ENCODE measurements at places on chromosomes 7 and 10.
A peak's percentile ranks its signal among the peaks of the same experiment; 100 is the strongest.

DNA sequence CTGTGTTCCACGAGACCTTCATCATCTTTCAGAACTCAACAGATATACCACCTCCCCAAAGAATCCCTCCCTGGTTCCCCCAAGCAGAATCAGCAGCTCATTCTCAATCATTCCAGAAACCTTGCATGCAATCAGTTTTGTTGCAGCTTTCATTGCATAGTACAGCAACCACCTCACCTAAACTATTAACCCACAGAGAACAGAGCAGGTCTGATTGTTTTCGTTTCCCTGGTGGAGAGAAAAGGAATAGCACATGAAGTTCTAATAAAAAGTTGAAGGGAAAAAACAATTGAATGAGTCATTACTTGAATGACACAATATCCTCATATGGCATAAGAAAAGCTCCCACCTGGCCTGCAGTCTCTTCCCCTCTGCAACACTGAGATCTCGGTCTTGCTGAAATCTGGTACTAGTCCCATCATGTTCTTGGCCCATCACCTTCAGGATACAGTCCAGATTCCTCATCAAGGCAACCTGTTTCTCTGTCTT is 147.1 kb upstream of the GDF10 start:
- no peak for DNase-seq

GRCh38 chr7:114087653-114088469 is 169.1 kb upstream of the PPP1R3A start:
- no peak for DNase-seq

DNA sequence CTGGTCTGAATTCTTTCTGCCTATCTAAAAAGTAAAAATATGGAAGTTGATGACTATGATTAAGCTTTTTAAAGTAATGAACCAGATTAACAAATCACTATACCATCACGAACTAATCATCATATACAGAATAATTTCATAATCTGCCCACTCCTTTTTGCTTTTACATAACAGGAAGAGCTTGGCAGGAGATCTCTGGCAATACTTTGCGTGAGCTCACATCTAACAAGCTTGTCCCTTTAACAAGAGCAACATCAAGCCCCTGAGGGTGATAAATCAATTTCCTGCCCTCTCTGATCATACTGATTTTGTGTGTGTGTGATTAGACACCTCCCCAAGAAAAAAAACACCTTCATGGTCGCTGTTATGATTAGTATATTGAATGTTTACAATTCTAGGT is 143.5 kb upstream of the ASAH2 start:
- no peak for DNase-seq

DNA sequence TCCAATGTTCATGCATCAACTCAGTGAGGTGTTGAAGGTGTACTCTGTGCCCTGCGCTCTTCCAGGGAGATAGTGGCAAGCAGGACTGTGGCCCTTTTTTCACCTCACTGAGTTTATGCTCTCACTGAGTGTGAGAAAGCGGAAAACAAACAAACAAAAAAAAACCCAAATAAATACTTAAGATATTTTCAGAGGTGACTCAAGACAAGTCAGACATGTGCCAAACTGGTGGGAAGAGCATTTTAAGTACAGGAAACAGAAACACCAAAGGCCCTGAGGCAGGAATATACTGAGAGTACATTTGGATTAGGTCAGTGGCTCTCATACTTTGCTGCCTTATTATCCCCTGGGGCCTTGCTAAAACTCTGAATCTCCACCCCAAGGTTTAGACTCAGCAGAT is 111.9 kb upstream of the IGFBP3 start:
- no peak for DNase-seq

DNA sequence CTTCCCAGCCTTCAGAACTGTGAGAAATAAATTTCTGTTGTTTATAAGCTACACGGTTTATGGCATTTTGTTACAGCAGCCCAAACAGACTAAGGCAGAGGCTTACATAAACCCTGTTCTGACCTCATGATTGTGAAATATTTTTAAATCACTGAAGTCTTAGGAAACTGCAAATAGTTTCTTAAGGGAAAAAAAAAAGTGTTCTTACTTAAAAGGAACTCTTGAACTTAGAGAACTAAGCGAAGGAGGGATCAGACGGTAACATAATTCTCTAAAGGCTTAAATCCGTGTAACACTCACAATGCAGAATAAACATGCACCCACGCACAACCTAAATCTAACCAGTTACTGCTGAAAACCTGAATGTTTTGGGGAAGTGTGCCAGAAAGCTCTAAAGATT is 749.1 kb upstream of the LRRTM3 start:
- DNase-seq: no peak

DNA sequence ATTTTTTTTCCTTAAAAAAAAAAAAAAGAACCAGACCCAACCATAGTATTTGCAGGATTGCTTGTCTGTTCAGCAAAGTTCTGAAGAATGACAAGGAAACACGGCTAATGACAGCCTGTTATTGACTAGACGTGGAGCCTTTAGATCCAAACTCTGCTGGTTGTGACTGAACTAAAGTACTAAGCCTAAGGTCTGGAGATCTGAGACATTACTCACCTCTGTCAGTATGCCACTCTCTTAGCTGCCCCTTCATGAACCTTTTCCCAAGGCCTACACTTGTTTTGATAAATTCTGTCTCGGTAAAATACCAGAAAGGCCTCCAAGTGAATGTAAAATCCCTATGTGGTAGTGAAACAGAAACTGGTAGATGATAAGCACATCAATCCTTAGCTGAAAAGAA is 101.0 kb downstream of the CABCOCO1 start:
- DNase-seq: no peak

DNA sequence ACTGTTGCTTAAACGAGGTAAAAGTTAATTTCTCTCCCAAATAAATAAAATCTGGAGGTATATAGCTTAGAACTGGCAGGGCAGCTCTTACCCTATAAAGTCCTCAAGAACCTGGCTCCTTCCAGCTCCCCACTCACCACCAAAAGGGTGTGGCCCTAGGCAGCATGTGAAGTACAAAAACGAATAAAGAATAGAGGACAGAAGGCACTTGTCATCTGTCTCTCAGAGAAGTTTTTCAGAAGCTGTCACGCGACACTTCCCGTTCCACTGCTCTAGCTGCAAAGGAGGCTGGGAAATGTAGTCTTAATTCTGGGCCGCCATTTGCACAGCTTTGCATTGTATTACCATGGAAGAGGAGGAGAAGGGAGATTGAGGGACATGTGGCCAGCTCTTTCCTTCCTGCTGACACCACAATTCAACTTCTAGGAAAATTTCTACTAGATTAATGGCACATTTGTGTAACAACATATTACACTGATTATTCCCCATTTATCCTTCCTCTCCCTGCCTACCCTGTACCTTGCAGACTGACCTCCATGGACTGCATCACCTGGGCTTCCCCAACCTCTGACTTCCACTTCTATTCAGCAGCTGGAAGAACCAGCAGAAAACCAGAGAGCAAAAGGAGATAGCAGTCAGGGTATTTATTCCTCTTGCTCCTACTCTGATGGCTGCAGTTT is 62.2 kb downstream of the CCDC71L start:
- DNase-seq: peak; percentile 15

DNA sequence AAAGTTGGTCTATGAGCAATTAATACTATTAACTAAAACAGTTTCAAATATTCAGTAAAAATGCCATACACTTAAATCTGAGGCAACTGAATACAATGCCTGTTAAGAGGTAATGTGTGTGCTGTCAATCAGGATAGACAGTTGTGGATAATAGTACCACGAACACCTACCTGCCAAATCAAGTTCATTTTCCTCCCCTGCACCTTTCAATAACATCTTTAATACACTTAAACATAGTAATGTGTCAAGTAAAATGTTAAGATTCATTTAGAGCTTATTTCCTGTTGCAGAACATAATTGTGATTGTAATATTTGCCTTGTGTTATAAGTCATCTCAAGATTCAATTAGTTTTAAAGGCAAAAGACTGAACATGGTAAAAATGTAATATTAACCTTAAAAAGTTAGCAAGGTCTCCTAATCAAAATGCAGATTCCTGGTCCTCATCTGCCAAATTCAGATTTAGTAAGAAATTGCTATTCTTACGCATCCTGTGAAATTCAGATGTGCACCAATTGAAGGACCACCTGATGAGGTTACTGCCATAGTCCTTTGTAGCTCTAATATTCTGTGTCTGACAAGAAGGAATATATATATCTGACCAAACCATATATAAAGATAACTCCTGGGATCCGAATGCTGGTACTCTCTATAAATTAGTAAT is 37.1 kb downstream of the COL1A2 start:
- no peak for DNase-seq

DNA sequence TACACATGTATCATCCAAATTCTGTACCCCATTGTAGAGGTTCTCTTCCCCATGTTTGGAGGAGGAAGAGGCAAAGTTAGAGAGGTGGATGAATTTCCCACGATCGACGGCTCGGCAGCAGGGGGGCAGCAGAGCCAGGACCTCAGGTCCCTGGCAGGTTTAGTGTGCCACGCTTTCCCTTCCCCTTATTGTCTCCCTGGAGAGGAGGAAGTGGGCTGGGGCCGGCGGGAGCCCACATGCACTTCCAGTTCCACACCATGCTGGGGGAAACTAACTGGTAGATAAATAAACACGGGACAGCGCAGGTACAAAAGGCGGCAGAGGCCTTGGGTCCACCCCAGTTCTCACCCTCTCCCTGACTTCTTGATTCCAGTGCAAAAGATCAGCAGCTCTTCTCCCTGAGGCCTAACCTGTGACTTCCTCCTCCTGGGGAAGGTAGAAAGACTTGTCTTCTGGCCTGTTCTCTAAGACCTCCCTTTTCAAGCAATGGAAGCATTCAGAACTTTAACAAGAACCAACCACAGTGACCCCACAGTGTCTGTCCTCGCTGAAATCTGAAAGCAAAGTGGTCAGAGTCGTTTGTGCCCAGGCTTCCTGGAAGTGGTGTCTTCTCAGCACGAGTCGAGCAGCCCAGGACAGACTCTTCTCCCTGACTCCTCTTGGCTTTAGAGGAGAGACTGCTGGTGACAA is 30.5 kb upstream of the SRGN start:
- no peak for DNase-seq

DNA sequence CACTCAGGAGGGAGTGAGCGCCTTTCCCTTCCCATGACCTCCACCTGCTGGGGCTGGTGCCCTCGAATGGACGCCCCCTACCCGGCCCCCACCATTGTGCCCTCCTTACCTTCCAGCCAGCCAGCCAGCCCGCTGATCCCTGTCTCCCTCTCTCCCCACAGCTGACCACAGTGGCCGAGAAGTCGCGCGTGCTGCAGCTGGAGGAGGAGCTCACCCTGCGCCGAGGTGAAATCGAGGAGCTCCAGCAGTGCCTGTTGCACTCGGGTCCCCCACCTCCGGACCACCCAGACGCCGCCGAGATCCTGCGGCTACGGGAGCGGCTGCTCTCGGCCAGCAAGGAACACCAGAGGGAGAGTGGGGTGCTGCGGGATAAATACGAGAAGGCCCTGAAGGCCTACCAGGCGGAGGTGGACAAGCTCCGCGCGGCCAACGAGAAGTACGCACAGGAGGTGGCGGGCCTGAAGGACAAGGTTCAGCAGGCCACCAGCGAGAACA is 77.9 kb upstream of the GTF2IRD1 start:
- DNase-seq: no peak

DNA sequence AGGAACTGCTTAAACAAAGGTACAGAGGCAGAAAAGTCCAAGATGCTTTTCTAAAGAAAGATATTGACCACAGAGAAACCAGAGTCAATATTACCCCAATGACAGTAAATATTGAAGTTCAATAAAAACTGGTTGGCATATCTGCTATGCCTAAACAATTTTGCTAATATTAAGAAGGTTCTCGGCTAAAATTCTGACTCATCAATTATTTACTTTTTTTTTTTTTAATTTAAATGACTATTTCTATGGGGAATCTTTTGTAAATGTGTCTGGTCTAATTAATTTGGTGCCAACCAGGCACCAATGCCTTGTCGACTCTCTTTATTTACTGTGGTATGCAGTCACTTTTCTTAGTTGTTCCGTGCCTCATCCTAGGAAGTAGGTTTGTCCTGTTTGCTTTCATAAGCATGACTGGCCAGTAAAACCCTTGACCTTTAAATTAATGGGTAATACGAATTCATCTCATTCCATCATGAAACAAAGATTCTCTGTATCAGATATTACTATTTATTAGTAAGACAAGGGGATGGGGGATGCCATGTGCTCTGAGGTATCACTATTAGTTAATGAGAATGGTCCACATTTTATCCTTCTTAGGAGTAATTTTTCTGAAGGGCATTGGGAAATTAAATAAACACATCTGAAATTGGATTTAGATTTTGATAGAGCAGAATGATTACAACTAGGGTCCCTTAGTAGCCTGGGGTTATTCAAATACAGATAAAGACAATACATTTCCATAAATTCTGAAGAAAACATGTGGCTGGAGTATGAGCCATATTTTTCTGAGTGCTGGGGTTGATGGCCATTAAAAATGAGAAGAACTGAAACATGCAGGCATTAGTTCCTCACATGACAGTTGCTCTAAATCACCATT is 154.4 kb downstream of the VTI1A start:
- DNase-seq: no peak

GRCh38 chr10:77111611-77112550 is 525.7 kb downstream of the KCNMA1 start:
- no peak for DNase-seq

DNA sequence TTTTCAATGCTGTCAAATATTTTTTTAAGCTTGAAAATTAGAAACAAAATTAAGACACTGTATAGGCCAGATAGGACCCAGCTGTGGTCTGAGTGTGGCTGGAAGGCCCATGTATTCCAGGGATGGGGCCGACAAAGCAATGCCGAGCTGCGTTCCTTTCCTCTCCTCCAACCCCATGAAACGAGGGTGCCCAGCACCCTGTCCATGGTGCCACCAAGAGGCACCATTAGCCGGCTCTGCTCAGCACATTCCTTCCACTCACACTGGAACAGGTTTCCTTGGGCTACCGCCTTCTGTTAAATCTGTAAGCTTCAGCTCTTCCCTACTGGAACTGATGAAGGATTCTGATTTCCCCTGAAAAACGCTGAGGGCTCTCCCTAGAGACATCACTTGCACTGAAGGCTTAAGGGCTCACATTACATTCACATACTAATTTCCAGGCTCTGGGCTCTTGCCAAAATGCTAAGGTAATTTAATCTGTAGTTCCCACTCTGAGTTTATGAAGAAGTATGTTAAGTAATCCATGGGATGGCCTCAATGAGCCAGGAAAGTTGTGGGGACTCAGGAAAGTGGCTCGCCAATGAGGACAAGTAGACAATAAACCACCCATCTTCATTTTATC is 73.7 kb upstream of the CAMK2B start:
- no peak for DNase-seq

GRCh38 chr10:15605740-15606369 is 113.9 kb downstream of the ITGA8 start:
- DNase-seq: no peak

GRCh38 chr7:63114371-63114985 is 884.2 kb upstream of the ZNF722 start:
- no peak for DNase-seq

- no peak for DNase-seq
Observed at GRCh38 chr7:29454899-29455451, 108.7 kb upstream of the PRR15 start.

- DNase-seq: no peak
Observed at GRCh38 chr10:131450216-131450765, 138.8 kb upstream of the TCERG1L start.

- no peak for DNase-seq
Observed at GRCh38 chr10:69741671-69742355, 59.9 kb upstream of the COL13A1 start.
